T-helper 2 cell treated with Interferon-gamma antibody and Interleukin-4, amounts not matched to agents 100 ng/mL and 5 ng/mL, for 36 hours (primary cell): ENCODE measurements at places on chromosomes 7 and 10. TPM values are rescaled to one million over a fixed set of nuclear protein-coding genes. Genes with fewer than 3 reads are reported as not detected.

Gene PHYH
- total RNA-seq: 11.6 and 14.4 TPM in 2 replicates

Gene ASZ1
- total RNA-seq: not detected in 2 replicates

Gene NODAL
- total RNA-seq: 0.09 and 0.11 TPM in 2 replicates

Gene ASAH2
- 1.3 and 1.7 TPM in 2 replicates for total RNA-seq

Gene HNRNPF
- total RNA-seq: 512 and 531 TPM in 2 replicates

Gene GRID2IP
- 0.07 TPM in 1 of 2 replicates, not detected in the other for total RNA-seq

Gene DMBT1
- total RNA-seq: not detected in 2 replicates

Gene LRRD1
- total RNA-seq: 0.11 TPM in 1 of 2 replicates, not detected in the other

Gene MACC1
- total RNA-seq: 0.02 TPM in 2 replicates

Gene SUGCT
- total RNA-seq: 0.34 TPM in 1 of 2 replicates, not detected in the other

Gene TMEM236
- 0.05 TPM in 1 of 2 replicates, not detected in the other for total RNA-seq

Gene CCT6A
- 167 and 172 TPM in 2 replicates for total RNA-seq

Gene CADPS2
- not detected in 2 replicates for total RNA-seq

Gene SPDYE8
- not detected in 2 replicates for total RNA-seq

Gene ZEB1
- 55.9 and 56.6 TPM in 2 replicates for total RNA-seq

Gene PON3
- total RNA-seq: 0.25 TPM in 1 of 2 replicates, not detected in the other

Gene CAMK2B
- 0.27 and 0.30 TPM in 2 replicates for total RNA-seq

Gene LRWD1
- total RNA-seq: 21.5 and 23.3 TPM in 2 replicates

Gene TUBAL3
- not detected in 2 replicates for total RNA-seq

Gene TRIM50
- total RNA-seq: not detected in 2 replicates

Gene ADAM8
- 153 and 157 TPM in 2 replicates for total RNA-seq

Gene PNLIPRP1
- not detected in 2 replicates for total RNA-seq

Gene ASIC3
- 6.0 and 6.6 TPM in 2 replicates for total RNA-seq

Gene ANKIB1
- total RNA-seq: 59.6 and 63.9 TPM in 2 replicates

Gene ZDHHC6
- 46.7 and 48.8 TPM in 2 replicates for total RNA-seq

Gene ZNF862
- 21.8 and 24.3 TPM in 2 replicates for total RNA-seq

Gene CYP3A5
- total RNA-seq: not detected in 2 replicates

Gene NKX1-2
- not detected in 2 replicates for total RNA-seq

Gene RINT1
- 22.6 and 22.9 TPM in 2 replicates for total RNA-seq

Gene MSMB
- total RNA-seq: not detected in 2 replicates

Gene NAT16
- not detected in 2 replicates for total RNA-seq

Gene KNDC1
- 0.48 and 0.57 TPM in 2 replicates for total RNA-seq

Gene HELLS
- 160 and 164 TPM in 2 replicates for total RNA-seq

Gene ELN
- not detected in 2 replicates for total RNA-seq

Gene SLC26A5
- not detected in 2 replicates for total RNA-seq
